ENCODE measurements at places on chromosomes 16 and 17. TPM values are rescaled to one million over a fixed set of nuclear protein-coding genes. Genes with fewer than 3 reads are reported as not detected.

DNA sequence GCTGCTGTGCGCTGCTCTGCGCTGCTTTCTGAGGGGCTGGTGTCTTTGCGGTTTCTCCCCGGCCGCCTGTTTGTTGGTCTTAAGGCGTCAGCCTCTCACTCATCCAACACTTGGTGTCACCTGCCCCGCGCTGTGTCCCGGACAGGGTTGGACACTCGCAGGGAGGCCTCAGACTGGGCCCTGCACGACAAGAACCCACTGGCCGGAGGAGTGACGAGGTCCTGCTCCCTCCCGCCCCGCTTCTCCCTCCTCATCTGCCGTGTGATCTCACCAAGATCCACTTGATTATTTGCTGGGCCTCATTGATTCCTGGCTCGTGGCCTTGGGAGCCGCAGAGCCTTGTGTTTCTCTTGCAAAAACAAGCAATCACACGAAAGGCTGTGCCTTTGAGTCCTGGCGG is 56.6 kb downstream of the PRMT7 start:
- DNase-seq, result no peak

DNA sequence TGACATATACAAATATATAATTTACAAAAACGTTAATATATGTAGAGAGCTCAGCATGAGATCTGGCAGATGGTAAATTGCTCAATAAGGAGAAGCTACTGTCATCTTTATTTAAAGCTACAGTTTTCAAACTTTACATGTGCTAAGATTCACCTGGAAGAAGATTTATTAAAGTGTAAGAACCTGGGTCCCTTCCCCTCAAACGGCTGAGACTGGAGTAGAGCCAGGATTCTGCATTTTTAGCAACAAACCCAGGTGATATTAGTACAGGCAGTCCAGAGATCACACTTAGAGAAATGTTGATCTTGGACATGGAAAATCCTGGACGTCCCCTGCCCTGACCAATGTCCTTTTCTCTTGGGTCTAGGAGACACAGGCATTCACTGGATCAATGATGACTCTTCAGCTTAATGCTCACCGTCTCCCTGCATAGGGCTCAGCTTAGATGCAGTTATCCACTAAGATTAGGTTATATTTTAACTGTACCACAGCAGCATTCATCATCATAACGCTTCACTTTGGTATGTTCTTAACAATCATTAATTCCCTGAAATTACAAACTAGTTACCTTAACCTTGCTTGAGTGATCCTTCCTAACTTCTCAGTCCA is 20.4 kb downstream of the CDR2 start:
- DNase-seq, result no peak

- DNase-seq, result no peak
Measured at GRCh38 chr16:10980813-10981212, 36.4 kb downstream of the CLEC16A start.

DNA sequence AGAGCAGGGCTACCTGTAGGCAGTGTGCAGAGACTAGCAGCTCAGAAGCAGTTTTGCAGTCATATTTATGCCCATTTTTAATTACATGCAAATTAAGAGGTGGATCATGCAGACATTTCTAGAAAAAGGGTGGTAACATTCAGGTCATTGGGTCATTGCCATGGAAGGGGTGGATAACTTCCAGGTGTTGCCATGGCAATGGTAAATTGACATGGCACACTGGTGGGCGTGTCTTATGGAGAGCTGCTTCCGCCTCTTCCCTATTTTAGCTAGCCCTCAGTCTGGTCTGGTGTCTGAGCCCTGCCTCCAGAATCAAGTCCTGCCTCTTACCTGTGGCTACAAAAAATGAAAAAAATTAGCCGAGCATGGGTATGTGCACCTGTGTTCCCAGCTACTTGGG is 2.8 kb upstream of the DNAI2 start:
- no peak for DNase-seq

GRCh38 chr17:12320286-12320685 is 299.6 kb downstream of the MAP2K4 start:
- DNase-seq, result no peak

GRCh38 chr17:21330436-21331160 is 45.6 kb upstream of the KCNJ12 start:
- no peak for DNase-seq

DNA sequence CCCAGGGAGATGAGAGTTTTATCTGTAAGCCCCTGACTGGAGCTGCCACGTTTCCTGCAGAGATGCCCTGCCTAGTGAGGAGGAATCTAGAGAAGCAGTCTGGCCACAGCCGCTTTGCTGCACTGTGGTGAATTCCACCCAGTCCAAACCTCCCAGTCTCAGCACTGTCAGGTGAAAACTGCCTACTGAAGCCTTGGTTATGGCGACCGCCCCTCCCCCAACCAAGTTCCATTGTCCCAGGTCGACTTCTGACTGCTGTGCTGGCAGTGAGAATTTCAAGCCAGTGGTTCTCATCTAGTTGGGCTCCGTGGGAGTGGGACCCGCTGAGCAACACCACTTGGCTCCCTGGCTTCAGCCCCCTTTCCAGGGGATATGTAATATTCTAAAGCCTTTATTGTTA is 10.2 kb upstream of the LYZL6 start:
- DNase-seq, result no peak

- no peak for DNase-seq
Measured at GRCh38 chr17:77701996-77702395, 256.5 kb upstream of the TNRC6C start.

GRCh38 chr17:63675231-63675606 is 24.7 kb downstream of the LIMD2 start:
- DNase-seq, result no peak

DNA sequence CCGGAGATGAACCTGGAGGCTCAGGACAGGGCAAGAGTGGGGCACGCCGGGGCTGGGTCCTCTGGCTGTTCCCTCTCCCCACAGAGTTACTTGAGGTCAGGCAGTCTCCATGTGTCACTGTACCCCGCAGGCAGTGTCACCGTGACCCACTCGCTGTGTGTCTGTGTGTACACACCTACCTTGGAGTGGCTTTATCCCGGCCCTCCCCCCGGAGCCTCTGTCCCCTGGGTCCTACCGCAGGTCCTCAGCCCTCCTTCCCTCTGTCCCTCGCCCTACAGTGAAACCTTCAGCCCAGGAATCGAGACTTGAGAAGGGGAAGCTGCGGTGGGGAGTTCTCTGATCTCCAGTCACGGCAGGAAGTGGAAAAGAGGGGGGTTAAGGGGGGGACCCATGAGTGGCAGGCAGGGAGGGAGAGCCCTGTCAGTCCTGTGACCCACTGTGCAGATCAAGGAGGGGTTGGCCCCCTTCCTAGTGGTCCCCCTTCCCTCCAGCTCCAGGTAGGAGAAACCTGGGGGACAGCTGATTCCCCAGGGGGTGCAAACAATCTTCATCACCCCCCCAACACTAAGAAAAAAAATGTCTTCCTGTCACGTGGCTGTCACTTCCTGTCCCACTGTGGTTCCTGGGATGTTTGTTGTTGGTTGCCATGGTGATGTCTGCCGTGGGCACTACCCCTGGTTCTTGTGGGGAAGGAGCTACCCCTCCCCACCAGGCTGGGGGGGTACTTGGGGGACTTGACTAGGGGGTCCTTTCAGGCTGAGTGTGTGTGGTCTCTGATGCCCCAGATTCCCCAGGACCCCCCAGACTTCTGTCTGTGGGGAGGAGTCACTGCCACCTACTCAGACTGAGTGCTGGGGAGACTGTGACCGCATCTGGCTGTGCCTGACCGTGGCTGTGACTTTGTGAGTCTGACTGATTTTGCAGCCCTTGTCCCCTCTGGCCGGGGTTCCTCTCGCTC is 13.7 kb downstream of the RARA start:
- peak; percentile 87 for DNase-seq

The VAC14 gene
- 46.0 TPM for total RNA-seq

The CES1 gene
- not detected for total RNA-seq

The CRHR1 gene
- total RNA-seq, result not detected

The CRISPLD2 gene
- 9.9 TPM for total RNA-seq

The DOC2A gene
- 0.06 TPM for total RNA-seq
